ENCODE measurements at places on chromosomes 5 and 9.

GRCh38 chr5:126370796-126371718 lies 52.2 kb upstream of the GRAMD2B start:
- DNase-seq, result no peak

GRCh38 chr9:109349421-109349846 lies 28.6 kb upstream of the EPB41L4B start:
- no peak for DNase-seq

- no peak for DNase-seq
These were observed 367.2 kb downstream of the OSTF1 start for GRCh38 chr9:75455444-75455921.

DNA sequence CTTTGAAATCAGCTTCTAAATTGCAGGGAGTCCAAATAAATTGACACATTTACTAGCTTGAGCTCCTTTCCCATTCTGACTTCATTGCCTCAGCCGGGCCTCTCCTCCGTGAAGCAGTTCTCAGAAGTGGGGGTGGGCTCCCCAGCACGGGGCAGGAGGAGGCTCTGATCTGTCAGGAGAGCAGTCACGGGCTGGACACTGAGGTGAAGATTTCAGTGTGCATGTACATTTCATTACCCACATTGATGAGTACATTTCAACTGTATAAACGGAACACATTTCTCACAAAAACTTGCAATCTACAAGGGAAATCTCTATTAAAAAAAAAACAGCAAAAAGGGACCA lies 195.9 kb downstream of the SEMA6A start:
- DNase-seq, result no peak

- DNase-seq, result no peak
These were observed 301.3 kb upstream of the ADCY2 start for GRCh38 chr5:7094626-7095025.

DNA sequence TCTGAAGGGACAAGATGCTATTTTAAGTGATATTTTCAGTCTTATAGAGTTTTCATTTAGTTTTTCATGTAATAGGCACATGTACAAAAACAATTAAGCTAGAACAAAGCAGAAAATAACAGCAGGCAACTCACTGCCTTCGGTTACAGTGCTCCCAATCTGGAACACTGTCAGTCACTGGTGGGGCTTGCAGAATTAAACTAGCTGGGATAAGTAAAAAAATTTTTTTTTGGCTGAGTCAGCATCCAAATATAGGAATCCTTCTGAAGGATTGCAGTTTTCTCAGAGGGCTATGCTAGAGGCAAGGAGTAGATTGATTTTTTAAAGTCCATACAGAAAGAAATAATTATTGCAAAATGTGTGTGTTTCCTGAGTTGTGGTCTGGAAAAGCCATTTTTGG lies 250.2 kb upstream of the RFX3 start:
- no peak for DNase-seq

DNA sequence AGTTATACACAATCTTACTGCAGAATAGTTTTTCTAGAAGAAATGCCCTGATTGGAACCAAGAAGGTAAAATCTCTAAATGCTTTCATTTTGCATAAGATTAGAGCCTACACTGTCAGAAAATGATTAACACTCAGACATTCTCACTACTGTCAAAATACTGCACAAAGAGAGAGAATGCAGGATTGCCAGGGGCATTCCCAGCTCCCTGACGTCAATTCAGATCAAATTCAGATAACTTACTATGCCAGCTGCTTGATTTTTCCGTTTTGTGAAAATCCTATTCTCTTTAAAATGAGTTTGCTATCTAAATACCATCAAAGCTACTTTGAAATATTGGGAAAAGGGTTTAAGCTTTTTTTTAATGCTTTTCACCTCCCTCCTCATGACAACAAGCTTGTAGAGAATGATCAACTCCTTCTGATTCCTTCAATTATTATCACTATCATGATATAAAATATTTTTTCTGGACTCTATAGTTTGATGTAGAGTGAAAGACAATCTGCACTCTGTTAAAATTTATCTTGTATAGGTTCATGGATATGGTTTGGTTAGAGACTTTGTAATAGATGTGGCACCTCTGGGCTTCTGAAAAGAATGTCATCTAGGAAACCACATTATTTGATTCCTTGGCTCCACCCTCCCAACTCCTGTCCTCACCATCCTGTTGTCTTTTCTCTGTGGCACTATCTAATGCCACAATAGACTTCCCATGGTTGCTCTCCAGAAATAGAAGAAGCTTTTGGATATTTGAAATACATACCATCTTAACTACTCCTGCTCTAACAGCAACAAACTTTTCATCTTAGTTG lies 407.7 kb downstream of the PDE4D start:
- DNase-seq, result no peak

DNA sequence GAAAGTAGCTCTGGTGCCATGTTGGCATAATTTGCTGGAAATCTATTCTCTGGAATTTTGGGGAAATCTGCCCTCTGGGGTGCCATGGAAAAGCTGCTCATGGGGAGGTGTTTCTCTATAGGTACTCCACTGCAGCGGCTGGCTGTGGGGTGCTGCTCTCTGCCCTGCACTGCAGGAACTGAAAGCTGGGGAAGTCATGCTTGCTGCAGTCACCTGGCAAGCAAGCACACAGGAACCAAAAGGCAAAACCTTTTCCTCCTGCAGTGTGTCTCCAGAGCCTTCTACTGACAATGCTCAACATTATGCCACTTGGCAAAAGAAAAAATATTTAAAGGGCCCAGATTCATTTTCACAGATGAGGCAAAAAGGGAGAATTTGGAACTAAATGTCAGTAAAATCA lies 25.8 kb upstream of the CARNMT1 start:
- DNase-seq, result no peak

GRCh38 chr9:124361128-124361527 lies 54.1 kb downstream of the PSMB7 start:
- DNase-seq, result no peak

DNA sequence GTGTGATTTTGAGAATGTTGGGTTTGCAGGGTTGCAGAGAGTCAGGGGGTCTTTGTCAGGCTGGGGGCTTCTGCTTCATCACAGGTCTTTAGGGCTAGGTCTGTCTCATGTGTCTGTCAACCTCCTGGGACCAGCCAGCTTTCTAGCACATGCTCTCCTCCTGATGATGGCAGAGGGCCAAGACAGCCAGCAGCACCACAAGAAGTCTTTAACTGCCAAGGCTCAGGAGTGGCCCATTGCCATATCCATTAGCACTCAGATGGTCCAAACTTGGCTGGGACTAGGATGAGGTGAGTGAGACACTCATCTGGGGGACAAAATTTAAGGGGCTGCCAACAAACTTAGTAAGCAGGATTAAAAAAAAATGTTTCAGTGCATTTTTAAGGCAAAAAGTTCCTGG lies 384.2 kb upstream of the CDH10 start:
- no peak for DNase-seq

DNA sequence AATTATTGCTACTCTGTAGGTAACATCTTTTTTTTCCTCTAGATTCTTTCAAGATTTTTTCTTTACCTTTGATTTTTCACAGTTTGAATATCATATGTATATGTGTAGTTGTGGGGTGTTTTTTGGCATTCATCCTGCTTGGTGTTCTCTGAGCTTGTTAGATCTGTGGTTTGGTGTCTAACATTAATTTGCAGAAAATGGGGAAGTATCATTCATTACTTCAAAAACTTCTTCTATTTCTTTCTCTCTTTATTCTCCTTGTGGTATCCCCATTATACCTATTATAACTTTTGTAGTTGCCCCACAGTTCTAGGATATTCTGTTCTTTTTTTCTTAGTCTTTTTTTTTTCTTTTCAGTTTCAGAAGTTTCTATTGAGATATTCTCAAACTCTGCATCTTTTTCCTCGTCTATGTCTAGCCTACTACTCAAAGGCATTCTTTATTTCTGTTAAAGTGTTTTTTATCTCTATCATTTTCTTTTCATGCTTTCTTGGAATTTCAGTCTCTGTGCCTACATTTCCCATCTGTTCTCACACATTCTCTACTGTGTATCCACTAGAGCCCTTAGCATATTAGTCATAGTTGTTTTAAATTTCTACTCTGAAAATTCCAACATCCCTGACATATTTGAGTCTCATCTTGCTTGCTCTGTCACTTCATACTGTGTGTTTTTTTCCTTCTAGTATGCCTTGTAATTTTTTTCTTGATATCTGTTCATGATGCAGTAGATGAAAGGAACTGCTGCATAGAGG lies 60.1 kb upstream of the GNA14 start:
- DNase-seq, result no peak

Measured in activated CD4-positive, alpha-beta T cell treated with anti-CD3 and anti-CD28 coated beads, Interleukin-2, amount 50 U/mL, for 16 hours (primary cell).